CD4-positive, alpha-beta T cell treated with Interleukin-6 at 100 ng/mL for 8 hours (primary cell): ENCODE measurements at places on chromosomes 3 and 15.
A peak's percentile ranks its signal among the peaks of the same experiment; 100 is the strongest.

GRCh38 chr15:69725275-69725674 is 272.7 kb downstream of the RPLP1 start:
- no peak for DNase-seq

GRCh38 chr3:155963570-155963969 is 93.1 kb downstream of the GMPS start:
- DNase-seq, result no peak

- no peak for DNase-seq
These were observed 91.2 kb downstream of the MB21D2 start for GRCh38 chr3:192826214-192827006.

- no peak for DNase-seq
These were observed 1.1 kb upstream of the VIPR1 start for GRCh38 chr3:42501321-42501680.

DNA sequence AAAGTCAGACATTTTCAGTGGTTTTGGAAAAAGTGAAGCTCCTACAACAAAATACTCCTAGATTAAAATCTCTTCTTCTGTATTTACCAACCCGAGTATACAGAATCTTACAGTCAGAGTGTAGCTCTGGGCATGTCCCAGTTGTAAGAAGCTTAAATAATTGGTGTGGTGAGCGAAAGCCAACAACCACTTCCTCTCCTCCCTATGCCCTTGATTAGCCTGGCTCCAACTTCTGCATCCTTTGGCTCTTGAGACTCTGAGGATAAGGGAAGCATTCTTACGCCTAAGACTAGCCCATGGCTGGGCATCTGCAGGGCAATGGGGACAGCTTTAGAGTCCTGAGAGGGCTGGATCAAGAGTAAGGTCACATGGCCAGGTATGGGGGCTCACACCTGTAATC is 25.5 kb downstream of the RFT1 start:
- DNase-seq, result no peak

DNA sequence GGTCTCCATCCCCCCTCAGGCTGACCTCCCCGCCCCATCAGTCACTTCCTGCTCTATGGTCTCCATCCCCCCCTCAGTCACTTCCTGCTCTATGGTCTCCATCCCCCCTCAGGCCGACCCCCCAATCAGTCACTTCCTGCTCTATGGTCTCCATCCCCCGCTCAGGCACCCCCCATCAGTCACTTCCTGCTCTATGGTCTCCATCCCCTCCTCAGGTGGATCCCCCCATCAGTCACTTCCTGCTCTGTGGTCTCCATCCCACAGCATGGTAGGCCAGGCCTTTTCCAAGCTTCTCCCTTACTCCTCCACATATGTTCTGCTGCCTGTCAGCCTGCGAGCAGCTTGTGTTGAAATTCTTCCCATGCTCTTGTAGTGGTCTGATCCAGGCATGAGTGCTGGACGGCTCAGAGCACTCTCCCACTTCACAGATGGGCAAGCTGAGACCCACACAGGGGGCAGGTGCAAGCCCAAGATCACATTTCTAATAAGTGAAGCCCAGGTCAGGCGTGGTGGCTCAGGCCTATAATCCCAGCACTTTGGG is 36.8 kb downstream of the BDH1 start:
- DNase-seq, result no peak

- DNase-seq, result no peak
These were observed 43.1 kb downstream of the AMOTL2 start for GRCh38 chr3:134330883-134331810.

DNA sequence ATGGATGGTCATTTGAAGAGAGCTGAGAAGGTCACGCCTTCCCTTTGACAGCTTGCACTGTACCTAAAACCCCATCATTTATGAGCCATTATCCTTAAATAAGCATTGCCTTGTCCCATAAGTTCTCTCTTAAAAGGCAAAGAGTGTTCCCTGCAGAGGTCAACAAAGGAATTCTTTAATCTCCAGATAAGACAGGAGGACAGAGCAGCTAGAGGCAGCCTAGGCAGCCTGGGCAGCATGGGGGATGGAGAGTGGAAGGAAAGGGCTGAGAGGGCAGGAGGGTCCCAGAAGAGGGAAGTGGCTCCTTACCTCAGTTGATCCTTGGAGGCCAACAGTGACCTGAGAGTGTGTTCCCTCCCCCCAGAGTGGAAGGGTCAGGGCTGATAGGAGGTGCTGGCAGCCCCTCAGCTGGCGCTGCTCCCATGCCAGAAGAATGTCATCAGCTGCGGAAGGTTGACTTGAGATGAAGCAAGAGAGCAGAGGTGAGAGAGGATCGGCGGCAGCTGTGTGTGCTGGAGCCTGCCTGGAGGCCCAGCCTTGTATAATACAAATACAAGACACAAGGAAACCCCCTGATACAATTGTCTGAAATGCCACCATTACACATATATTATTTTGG is 12.8 kb downstream of the KBTBD13 start:
- DNase-seq, result no peak

DNA sequence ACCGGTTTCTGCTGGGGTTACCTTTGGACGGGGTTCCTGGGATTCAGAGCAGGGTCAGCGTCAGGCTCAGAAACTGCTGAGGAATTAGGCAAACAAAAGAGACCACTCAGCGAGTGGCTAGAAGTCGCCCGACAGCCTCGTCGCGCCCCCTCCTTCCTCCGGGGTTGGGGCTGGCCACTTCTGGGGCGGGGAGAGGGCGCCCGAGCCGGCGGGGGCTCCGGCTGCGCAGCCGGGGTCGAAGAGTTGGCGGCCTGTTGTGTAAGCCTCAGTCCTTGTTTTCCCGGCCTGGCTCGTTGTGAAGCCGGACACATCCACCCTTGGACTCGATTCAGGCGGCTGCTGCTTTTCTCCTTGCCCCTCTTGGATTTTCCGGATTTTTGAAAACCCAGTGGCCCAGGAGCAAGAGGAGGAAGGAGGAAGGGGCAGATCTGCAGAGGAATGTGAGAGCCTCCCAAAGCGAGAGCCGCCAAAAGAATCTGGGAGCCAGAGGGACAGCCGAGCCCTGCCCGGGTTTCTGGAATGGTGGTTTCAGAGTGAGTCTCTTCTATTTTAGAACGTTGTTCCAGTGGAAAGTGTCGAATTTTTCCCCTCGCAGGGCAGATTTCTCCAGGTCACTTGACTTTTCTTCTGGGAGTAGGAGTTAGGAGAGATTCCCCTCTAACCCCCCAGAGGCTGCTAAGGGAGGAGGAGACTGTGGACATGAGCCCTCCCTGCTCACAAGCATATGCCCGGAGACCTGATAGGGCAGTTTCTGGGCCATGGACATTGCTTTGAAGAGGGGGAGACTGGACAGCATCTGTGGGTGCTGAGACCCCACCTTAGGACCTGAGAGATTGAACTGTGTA is 666 bp downstream of the SNX33 start:
- DNase-seq, result no peak

- no peak for DNase-seq
These were observed 17.1 kb downstream of the MGLL start for GRCh38 chr3:127805026-127805753.

- no peak for DNase-seq
These were observed 15.5 kb downstream of the LNP1 start for GRCh38 chr3:100416863-100417262.

DNA sequence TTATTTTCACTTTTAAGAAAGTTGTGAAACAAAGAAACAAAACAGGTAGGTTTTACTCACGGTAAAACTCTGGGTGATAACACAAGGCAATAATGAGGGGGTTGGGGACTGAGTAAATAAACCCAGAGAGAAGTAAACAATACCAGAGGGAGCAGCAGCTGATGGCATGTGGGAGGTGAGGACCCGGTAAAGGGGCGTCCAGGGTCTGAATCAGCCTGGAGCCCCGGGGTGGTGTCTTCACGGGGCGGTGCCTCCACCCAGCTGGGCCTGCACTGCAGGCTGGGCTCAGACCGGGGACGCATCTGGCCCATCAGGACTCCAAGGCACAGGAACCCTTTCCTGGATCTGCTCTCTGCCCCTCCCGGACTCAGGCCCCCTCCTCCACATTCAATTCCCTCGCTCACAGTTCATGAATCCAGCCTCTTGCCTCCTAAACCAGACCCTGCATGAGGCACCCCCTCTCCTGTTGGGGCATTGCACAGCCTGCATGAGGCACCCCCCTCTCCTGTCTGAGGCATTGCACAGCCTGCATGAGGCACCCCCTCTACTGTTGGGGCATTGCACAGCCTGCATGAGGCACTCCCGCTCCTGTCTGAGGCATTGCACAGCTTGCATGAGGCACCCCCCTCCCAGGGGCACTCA is 73.9 kb upstream of the MFGE8 start:
- no peak for DNase-seq

- DNase-seq, result no peak
These were observed 27.3 kb downstream of the HDC start for GRCh38 chr15:50238255-50238654.

- no peak for DNase-seq
These were observed 13.8 kb downstream of the SLC41A3 start for GRCh38 chr3:126070146-126070545.

- no peak for DNase-seq
These were observed 212.8 kb upstream of the C2CD4B start for GRCh38 chr15:62377736-62378480.

- DNase-seq, result no peak
These were observed 75.8 kb upstream of the OSTN start for GRCh38 chr3:191123231-191123630.

GRCh38 chr3:145013931-145014330 is 1042.3 kb downstream of the DIPK2A start:
- no peak for DNase-seq

- DNase-seq, result no peak
These were observed 172.0 kb upstream of the CD96 start for GRCh38 chr3:111369958-111370357.

- no peak for DNase-seq
These were observed 10.9 kb downstream of the KCNAB1 start for GRCh38 chr3:156131241-156131640.

DNA sequence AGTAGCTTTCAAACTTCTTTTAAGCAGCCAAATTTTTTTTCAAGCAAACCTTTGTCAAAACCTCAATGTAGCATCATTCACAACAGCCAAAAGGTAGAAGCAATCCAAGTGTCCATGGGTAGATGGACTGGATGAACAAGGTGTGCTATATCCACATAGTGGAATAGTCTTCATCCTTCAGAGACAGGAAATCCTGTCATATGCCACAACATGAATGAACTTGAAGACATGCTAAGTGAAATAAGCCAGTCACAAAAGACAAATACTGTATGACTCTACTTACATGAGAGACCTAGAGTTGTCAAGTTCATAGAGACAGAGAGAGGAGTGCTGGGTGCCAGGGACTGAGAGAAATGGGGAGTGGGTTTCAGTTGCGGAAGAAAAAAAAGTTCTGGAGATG is 87.6 kb downstream of the SRGAP3 start:
- DNase-seq, result no peak

DNA sequence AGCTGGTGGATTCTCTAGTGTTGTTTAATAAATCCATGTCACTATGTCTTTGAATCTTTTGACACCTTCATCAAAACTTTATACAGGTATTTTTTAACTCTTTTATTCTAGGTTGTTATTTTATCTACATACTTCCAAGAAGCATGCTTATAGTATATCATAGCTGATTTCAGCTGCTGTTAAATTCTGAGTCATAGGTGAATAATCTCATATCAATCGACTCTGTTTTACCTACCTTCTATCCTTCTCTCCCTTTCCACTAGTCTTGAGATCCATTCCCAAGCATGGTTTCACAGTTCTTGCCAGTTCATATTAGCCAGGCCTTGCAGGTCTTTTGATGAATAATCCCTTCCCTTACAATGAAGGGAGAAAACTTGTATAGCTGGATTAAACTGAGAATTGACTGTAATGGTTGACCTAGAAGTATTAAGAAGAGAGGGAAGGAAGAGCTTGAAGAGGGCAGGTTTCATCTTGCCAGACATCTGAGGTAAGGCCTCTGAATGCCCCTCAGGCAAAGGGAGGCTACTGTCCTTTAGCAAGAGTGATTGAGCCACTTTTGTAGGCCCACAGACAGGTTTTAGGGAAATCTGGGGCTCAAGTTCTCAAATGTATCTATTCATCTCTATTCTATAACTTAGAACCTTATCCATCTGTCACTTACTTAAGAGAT is 146.4 kb downstream of the EPHA6 start:
- DNase-seq, result no peak

- no peak for DNase-seq
These were observed 9.3 kb upstream of the PLXND1 start for GRCh38 chr3:129615751-129616281.

DNA sequence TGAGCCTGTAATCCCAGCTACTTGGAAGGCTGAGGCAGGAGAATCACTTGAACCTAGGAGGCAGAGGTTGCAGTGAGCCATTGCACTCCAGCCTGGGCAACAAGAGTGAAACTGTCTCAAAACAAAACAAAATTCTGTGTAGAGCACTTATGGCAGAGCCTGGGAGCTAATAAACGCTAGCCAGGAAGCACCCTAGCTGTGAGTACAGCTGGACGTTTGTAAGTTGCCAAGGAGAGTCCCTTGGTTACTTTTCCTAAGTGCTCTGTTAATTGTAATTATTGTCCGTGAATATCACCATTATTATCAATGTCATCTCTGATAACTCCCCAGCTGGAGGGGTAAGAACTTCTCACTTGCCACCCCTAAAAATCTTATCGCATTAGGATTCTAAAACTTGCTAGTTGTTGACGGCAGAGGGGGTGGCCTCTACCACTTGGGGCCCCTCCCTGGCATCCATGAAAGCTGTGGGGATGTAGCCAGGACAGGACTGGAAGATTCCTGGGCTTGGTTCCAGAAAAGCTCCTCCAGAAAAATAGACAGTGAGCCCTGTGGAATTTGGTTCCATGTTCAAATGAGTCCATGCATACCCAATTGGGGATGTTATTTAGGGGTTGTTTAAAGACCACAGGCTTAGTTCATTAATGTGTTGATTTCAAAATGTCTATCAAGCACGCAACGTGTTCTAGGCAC is 9.9 kb upstream of the KLHL25 start:
- DNase-seq, result no peak

DNA sequence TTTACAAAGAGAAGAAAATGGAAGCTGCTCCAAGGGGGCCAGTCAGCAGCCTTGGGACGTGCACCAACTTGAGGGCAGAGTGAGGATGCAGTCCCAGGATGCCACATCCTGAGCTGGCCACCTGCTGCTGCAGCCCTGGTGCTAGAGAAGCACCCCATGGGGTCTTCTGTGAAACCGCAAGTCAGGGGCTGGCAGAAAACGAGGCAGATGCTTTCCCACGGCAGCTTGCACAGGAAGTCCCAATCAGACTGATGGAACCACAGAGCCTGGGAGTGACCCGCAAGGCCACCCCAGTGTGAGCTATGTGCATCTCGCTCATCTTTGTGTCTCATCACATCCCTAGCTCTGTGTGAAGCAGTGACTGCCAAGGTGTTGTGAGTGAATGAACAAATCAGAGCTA is 76.5 kb downstream of the NUP210 start:
- DNase-seq, result no peak

DNA sequence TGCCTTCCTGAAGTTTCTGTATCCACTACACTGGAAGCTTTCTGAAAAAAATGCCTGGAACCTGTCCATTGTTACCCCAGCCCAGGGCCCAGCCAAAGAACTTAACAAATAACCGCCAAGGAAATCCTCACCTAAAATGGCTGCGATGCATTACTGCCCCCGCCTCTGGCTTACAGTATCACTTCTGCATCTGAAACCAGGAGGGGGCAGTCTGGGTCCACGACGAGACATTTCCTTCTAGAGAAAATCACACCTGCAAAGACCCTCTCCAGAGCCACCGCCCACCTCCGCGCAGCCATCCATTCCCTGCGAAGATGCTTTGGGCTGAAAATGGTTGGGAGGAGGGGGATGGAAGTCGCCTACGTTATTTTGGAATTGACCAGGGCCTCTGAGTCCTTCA is 22.4 kb upstream of the CELF6 start:
- DNase-seq, result peak; percentile 31
